ENCODE measurements at places on chromosomes 3 and 15.

GRCh38 chr3:9944271-9944670 lies 7.9 kb downstream of the PRRT3 start:
- no peak for DNase-seq

- DNase-seq = no peak
Observed at GRCh38 chr3:197007296-197007940, 22.2 kb downstream of the MELTF start.

GRCh38 chr3:82384181-82384580 lies 622.7 kb upstream of the GBE1 start:
- DNase-seq = no peak

DNA sequence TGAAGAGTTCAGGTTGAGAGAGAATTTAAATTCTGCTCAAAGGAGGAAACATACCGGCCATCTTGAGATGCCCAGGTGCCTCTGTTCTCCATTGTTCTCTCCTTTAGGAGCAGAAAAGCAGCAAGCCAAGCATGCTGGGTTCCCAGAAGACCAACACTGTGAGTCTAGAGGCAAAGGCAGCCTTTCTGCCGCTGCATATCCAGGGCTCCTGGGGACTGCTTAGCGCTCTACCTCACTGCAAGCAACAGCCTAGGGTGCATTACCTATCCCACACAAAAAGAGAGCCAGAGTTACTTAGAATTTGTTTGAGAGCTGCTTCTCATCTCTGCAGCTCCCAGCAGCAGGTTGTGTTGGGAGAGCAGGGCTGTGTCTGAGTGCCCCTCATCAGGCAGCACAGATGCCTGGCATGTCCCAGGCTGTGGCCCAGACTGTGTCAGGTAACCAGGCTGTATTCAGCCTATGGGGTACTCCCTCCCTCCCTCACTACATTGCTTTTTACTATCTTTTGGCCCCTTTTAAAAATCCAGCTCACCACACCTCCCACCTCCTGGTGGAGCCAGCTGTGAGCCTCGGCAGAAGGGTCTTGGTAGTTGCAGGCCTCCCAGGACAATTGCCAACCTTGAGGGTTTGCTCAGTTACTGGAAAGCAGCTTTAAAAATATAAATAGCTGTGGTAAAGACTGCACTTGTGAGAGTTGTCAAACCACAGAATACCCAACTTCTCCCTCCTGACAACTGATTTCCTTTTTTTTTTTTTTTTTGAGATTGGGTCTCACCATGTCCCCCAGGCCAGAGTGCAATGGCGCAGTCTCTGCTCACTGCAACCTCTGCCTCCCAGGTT lies 30.2 kb downstream of the BCL2L10 start:
- DNase-seq = no peak

DNA sequence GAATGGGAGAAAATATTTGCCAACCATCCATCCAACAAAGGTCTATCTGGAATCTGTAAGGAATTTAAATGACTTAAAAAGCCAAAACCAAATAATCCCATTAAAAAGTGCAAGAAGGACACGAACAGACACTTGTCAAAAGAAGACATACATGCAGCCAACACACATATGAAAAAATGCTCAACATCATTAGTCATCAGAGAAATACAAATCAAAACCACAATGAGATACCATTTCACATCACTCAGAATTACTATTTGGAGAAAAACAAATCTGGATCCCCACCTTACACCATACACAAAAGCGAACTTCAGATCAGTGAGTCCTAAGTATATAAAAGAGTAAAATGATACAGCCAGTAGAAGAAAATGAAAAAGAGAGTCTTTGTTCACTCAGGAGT lies 58.6 kb upstream of the MNS1 start:
- DNase-seq = no peak

DNA sequence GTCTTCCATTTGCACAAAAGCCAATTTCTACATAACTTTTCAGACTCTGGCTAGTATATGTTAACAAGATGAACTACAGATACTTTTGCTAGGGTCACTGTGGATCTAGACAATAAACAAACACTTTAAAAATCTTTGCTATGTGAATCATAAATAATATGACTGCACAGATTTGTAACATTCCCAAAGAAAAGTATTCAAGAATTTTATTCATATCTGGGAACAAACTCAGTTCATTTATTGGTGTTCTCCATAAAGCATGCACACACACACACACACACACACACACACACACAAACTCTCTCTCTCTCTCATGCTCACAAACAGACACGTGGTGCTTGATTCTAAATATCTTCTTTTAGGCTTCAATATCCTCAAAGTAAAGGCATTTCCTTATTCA lies 18.8 kb upstream of the THRB start:
- no peak for DNase-seq
